ENCODE measurements at places on chromosomes 5 and 9.

DNA sequence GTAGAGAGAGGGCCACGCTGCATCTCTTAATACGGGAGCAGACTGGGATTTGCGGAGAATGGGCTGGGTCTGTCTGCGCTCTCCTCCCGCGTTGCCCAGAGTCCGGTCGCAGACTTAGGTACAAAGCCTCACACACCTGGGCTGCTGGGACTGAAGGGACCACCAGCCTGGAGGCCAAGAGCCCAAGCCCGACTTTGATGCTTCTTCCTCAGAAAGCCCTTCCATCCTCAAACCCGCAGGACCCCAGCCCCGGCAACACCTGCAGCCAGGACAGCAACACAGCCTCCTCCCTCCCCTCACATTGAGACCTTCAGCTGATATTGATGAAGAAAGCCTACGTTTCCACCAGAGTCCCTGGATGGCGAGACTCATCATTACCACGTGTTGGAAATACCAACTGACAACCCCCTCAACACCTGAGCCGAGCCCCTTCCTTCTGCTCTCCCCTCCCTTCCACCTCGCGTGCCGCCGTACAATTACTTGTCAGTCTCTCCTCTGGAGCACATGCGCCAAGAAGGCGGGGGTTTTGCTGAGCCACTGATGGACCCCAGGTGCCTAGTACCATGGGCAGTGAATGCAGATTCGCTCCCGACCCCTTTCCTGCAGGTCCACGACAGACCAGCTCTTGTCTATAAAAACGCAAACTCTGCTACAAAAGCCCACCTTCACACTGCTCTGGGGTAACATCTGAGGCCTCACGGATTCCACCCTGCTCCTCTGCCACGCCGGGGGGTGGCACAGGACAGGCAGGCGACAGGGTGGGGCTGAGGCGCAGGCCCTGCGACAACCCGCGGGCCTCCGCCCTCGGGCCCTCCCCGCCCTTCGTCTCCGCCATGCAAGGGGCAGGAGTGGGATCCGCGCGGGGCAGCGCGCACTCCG lies 841 bp downstream of the ASB6 start:
- DNase-seq, result no peak

DNA sequence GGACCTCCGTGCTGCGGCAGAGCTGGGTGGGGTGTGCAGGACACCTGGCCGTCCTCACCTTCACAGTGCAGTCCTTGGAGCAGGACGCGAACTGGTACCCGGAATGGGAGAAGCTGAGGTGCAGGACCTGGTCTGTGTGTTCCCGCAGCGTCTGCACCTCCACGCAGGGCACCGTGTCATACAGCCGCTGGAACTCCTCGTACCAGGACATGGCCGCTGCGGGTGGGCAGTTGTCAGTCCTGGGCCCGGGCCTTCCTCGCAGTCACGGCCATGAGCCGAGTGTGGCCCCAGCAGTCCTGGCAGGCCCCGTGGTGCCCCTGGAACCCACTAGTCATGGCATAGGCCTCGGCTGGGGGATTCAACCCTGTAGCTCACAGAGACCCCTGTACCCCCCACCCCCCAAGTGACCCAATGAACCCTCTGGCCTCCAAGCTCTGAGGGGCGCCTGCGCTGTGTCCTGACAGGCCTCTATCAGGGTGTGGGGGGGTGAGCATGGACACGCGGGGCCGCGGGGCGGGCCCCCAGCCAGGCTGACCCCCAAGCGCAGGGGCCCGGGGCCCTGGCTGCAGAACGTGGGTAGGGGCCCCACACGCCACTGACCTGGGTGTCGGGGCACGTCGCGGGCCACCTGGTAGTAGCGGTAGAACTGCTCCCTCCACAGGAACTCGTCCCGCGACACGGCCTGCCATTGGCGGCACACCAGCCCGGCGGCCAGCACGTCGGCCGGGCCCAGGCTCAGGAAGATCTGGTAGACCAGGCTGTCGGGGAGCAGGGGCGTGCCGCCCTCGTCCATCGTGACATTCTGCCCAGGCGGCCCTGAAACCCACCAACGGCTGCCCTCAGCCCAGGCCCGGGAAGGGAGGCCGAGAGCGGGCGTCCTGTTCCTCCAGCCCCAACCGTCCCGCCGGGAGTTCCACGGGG lies 987 bp downstream of the FBXW5 start:
- DNase-seq, result peak; percentile 32

GRCh38 chr5:151079838-151080612 lies 809 bp downstream of the TNIP1 start:
- no peak for DNase-seq

DNA sequence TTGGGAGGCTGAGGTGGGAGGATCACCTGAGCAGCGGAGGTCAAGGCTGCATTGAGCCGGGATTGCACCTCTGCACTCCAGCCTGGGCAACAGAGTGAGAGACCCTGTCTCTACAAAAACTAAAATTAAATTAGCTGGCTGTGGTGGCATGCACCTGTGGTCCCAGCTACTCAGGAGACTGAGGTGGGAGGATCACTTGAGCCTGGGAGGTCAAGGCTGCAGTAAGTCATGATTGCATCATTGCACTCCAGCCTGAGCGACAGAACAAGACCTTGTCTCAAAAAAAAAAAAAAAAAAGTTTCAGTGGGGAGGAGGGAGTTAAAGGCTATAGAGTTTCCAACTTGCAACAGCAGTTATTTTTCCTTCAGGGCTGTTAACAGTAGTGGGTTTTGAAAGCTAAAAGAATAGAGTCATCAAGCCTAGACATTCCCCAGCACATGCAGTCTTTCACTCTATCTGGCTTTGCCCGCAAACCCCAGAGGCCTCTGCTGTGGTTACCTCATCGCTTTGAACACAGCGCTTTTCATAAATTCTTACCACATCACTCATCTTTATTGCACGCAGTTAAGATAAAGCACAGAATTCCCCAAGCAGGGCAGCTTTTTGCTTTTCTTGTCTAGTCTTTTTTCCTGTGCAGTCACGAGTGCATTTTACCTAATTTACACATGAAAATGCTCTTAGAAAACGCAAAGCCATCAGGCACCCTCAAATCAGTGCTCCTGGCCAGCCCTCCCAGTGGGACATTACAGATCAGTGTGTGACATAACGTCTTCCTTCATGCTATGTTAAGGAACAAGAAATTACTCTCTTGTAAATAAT lies 8.7 kb upstream of the SLC2A8 start:
- no peak for DNase-seq

DNA sequence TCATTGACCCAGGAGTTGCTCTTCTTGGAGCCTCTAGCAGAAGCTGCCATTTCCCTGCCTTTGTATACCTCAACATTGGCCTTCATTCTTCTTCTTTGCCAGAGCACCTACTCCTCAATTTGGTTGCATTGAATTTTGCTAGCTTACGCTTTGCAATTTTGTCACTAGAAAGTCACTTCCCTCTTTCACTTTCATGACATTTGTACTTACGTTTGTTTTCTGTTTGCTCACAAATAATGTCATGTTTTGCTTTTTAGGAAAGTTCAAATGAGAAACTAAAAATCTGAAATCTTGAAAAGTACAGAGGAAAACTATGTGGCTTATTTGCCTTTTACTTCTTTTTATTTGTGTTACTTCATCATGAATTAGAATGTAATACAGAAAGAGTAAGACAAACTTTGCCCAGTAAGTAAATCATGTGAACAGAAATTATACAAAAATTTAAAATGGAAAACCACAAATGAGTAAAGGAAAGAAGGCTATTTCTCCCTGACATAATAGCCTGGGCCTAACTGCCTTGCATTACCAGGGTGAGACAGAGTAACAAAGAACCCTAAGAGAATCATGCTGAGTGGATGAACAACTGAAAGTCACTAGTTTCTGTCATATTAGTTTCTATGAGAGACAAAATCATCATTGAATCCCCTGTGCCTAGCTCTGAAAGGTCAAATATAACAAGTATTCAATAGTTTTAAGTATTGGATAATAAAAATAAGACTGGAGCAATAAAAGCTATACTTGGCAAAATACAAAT lies 7.4 kb upstream of the IFNA1 start:
- no peak for DNase-seq

DNA sequence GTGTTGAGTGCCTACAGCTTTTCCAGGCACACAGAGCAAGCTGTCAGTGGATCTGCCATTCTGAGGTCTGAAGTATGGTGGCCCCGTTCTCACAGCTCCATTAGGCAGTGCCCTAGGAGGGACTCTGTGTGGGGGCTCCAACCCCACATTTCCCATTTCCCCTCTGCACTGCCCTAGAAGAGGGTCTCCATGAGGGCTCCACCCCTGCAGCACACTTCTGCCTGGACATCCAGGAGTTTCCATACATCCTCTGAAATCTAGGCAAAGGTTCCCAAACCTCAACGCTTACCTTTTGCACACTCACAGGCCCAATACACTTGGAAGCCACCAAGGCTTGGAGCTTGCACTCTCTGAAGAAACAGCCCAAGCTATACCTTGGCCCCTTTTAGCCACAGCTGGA lies 131.3 kb downstream of the DEPDC1B start:
- DNase-seq, result no peak

GRCh38 chr5:83539463-83539790 lies 67.9 kb downstream of the VCAN start:
- DNase-seq, result no peak

- DNase-seq, result no peak
Observed at GRCh38 chr5:2803751-2804150, 52.3 kb upstream of the IRX2 start.

- peak; percentile 14 for DNase-seq
Observed at GRCh38 chr9:120742951-120743416, 28.7 kb upstream of the MEGF9 start.

- no peak for DNase-seq
Observed at GRCh38 chr5:38462976-38463633, 93.3 kb downstream of the LIFR start.

GRCh38 chr5:122694884-122695283 lies 80.0 kb upstream of the SNX2 start:
- DNase-seq, result no peak

GRCh38 chr9:88015606-88016005 lies 41.3 kb upstream of the CDK20 start:
- DNase-seq, result no peak

GRCh38 chr5:115295777-115296123 lies 704 bp downstream of the CCDC112 start:
- DNase-seq, result no peak

GRCh38 chr5:172683264-172683644 lies 42.2 kb downstream of the NEURL1B start:
- no peak for DNase-seq

DNA sequence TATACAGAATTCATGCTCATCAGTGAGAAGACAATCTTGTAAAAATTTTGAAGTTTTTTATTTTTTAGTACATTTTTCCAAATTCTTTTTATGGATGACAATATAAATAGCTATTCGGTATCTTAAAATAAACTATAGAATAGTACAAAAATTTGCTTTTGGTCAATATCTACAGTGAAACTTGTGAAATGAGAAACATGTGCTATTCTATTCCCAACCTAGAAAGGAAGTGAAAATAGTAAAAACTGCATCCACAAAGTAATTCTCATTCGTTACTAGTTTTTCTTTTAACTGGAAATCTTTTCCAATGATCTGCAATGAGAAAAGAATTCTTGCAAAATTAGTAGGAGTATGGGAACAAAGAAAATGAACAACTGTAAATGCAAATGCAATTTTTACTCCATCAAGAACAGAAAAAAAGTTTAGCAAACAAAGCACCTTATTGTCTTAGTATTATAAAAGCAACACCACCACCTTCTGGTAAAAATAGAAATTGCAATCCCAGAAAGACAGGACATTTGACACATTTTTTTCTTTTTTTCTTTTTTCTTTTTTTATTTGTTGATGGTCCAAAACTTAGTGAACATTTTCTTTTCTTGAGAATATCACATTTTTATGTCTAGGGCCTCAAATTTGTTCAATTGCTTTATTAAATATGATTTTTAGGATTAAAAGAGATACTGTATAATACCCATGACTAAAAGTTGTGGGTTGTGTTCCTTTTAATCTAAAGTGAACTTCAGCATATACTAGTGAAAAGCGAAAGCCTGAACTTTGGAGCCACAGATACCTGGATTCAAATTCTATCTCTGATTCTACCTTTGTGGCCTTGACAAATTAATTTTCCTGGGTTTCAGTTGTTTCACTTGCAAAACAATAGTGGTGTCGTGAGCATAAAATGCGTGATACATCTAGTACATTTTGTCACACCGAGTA lies 72.3 kb downstream of the SLCO4C1 start:
- DNase-seq, result peak; percentile 39

- no peak for DNase-seq
Observed at GRCh38 chr5:160694896-160695295, 157.1 kb downstream of the ATP10B start.

DNA sequence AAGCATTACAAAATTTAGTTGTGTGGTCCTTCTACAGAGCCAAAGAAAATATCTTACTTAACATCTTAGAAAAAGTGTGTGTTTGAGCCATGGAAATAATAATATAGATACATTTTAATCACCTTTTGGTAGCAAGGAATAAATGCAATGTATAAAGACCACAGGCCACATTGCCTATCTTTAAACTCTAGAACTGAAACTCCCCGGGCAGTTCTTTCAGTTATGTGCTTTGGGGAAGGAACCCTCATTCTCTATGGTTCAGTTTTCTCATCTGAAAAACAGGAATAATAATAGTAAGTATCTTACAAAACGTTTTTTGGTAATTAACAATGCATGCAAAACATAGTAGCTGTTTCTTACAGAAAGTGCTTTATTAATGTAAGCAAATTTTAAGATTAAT lies 67.8 kb upstream of the GABRB2 start:
- DNase-seq, result no peak

- DNase-seq, result no peak
Observed at GRCh38 chr5:20229303-20230005, 241.5 kb upstream of the CDH18 start.

DNA sequence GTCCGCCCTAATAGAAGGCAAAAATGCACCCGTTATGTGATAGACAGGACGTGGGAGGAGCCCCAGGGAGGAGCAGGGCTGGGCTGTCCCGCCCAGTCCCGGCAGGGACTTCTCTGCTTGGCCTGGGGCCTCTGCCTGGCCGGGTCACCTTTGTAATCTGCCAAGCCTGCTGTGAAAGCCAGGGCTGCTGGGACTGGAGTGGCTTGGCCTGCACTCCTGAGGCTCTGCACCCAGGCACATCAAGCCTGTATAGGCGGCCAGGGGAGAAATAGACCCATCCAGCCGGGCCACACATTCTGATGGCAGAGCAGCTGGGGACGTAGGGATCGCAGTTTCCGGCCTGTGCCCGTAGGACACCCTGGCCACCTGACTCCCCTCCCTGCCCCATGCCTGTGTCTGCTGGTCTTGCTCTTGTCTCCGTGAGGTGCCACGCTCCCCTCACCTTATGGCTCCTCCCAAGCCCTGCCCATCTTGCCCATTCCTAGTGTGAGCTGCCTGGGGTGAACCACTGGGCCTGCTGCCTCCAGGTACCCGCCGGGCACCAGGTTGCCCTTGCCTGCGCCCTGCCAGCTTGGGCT lies 28.1 kb downstream of the DYNC2I2 start:
- DNase-seq, result no peak

DNA sequence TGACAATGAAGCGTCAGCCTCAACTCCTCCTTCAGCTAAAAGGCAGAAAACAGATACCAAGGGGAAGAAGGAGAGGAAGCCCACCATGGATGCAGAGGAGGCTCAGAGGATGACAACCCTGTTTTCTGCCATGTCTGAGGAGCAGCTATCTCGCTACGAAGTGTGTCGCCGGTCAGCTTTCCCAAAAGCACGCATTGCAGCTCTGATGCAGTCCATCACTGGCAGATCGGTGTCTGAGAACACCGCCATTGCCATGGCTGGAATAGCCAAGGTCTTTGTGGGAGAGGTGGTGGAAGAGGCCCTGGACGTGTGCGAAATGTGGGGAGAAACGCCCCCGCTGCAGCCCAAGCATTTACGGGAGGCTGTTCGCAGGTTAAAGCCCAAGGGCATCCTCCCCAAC lies 968 bp downstream of the TAF11L11 start:
- DNase-seq, result no peak

- no peak for DNase-seq
Observed at GRCh38 chr5:1930880-1931603, 48.3 kb upstream of the IRX4 start.

GRCh38 chr5:120882038-120882775 lies 418.1 kb downstream of the PRR16 start:
- no peak for DNase-seq
